ENCODE measurements at places on chromosomes 6 and 20.

GRCh38 chr6:52305411-52305810 is 20.9 kb upstream of the MCM3 start:
- DNase-seq: no peak

GRCh38 chr6:149901444-149902140 is 3.7 kb upstream of the RAET1E start:
- DNase-seq: no peak

GRCh38 chr6:6494677-6495076 is 93.8 kb upstream of the LY86 start:
- peak; percentile 4 for DNase-seq

DNA sequence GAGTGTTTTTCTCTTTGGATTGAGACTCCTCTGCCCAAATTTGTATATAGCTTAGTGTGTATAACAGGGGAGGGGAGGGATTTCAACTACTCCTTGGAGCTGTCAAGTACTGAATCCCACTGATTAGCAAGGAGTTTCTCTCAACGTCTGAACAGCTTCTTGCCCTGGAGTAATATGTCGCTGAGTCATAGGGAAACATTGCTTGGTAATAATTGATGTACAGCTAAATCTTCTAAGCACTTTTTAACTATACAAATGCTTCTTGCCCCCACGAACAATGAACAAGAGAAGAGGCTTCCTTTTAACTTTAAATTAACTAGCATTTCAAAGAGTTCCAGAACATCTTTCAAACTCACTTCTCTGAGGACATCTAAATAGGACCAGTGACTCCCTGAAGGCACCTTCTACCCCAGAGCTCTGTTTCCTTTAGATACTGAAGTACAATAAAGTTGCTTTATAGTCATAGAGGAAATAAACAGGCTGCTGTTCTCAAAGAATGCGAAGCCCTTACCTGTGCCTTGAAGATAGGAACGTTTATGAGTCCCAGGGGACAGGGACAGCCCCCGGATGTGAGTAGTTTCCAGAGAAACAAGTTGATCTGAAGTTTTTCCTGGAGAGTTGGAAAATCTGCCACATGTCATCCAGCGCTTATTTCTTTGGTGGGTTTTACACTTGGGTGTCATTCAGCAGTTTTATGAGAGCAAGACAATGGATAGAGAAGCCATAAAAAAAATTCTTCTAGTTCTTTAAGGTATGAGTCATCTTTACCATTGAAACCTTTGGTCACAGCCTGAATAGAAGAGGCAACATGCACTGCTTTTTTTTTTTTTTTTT is 462.5 kb upstream of the BTBD3 start:
- DNase-seq: no peak

GRCh38 chr6:74899416-74899815 is 306.4 kb downstream of the COL12A1 start:
- no peak for DNase-seq

DNA sequence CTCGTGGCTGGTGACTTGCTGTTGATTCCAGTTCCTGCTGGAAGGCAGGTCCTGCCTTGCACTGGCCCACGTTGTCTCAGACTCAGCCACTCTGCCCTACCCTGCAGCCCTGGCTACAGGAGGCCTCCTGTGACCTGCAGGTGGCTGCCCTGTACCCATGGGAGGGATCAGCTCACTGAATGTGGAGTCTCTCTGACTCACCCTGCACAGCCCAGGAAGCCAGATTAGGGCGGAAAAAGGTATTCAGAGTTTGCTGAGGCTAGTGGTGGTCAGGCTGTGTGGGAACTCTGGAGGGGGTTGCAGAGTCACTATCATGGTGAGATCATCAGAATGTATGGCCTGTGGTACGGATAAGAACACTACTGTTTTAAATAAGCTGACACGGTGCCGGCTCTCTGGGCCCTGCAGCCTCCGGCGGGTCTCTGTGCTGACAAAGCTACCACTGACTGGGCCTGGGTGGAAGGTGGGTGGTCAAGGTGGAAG is 24.7 kb upstream of the PYGB start:
- no peak for DNase-seq

GRCh38 chr20:53146201-53146891 is 174.2 kb downstream of the TSHZ2 start:
- DNase-seq: no peak

GRCh38 chr6:43516367-43516696 is 394 bp downstream of the YIPF3 start:
- DNase-seq: no peak

GRCh38 chr6:106511288-106512047 is 117.8 kb downstream of the RTN4IP1 start:
- DNase-seq: no peak
